ENCODE measurements at places on chromosomes 12 and 14.

- DNase-seq = no peak
Measured at GRCh38 chr12:39352471-39353017, 90.4 kb downstream of the KIF21A start.

- DNase-seq = no peak
Measured at GRCh38 chr14:68502230-68502629, 290.6 kb downstream of the ZFP36L1 start.

DNA sequence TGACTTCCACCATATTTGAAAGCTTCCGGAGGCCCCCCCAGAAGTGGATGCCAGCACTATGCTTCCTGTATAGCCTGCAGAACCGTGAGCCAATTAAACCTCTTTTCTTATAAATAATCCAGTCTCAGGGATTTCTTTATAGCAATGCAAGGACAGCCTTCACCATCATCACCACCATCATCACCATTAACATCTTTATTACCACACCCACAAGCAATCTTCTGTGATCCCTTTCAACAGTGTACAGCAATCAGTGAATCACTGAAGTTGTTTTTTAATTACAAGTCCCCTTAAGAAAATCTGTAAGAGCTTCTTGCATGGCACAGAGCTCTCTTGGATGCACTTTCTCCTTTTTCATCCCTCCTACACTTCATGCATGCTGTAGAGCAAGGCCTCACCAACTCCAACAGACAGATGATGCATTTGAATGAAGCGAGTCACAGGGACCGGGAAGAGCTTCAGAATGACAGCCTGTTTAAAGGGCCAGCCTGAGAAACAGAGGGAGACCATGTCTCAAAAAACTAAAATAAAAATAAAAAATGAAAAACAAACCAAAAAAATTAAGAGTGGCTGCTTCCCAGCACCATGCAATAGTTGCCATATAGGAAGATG, 83.6 kb upstream of the VASH1 start:
- no peak for DNase-seq

DNA sequence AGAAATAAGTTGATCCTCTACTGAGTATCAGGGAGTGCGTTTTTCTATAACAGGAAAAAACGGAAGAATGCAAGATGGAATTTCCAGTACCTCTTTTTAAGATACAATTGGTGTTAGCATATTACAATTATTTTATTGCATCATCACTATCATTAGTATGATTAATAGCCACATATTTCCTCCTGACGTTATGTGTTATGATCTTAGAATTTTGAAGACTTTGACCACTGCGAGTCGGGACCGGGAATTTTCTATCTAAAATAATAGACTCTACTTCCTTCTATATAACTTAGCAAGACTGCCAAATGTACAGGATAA, 679 bp upstream of the SAV1 start:
- no peak for DNase-seq

DNA sequence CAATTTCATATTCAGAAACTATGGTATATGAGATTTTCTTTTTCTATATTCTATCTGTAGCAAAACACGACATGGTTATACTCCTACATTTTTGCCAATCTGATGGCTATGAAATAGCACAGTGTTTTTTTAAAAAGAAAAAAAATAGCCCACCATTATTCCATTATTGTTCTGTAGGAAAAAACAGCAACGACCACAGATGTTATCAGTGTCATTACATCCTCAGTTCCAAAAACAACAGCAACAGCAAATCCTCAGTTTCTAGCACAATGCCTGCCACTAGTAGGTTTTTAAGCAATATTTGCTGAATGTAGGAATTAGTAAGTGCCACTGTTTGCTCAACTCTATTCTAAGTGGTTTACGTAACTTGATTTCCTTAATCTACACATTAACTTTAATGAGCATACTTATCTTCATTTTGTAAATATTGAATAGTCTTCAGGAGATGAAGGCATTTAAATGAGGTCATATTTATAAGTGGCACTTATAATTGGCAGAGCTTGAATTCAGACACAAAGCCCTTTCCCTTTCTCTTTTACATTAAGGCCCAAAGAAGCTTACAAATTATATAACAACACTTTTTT, 8.3 kb downstream of the RNASE6 start:
- DNase-seq = no peak

DNA sequence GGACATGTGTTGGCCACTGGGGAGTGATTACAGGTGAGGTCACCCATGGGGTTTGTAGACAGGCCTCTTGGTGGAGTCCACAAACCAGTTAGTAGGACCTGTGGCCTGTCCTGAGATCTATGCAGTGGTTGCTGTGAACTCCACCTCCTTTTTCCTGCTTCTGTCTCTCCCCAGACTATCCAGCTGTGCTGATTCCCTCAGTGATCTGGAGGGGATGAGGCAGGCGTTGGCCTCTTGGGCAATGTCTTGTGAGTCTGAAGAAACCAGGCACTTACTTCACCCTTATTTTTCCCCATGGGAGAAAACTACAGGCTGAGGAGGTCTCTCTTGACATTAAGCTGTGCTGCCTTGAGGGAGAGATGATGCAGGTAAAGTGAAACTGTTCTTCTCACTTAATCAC, 257.2 kb upstream of the PRICKLE1 start:
- DNase-seq = no peak

GRCh38 chr12:92045852-92046251, 99.8 kb downstream of the BTG1 start:
- DNase-seq = no peak

DNA sequence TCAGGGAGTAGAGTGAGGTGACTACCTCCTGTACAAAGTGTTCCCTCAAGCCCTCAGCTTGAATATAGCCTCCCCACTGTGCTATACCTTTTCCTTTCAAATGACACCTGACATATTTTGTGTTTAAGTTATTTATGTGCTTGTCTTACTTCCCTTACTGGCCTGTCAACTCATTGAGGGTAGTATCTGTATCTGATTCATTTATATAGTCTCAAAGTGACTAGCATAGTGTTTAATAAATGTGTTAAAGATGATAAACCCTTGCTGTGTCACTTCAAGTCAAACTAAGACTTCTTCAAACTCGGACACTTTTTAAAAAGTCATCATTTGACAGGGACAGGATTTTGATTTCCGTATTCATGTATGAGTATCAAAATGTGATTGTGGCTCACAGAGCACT, 52.1 kb downstream of the APAF1 start:
- DNase-seq = no peak

DNA sequence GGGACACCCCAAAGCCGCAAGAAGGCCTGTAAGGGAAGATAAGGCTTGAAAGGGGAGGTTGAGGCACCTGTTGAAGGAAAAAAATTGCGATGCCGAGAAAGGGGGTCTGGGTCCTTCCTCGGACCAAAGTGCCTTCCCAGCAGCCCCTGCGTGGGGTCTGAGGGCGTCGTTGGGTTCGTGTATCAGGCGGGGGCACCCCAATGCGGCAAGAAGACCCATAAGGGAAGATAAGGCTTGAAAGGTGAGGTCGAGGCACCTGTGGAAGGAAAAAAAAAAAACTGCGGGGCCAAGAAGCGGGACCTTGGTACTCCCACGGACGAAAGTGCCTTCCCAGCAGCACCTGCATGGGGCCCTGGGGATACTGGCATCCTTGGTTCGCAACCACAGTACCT, 277.5 kb downstream of the ALG10 start:
- no peak for DNase-seq

GRCh38 chr14:72611506-72611905, 282.4 kb downstream of the DPF3 start:
- no peak for DNase-seq

DNA sequence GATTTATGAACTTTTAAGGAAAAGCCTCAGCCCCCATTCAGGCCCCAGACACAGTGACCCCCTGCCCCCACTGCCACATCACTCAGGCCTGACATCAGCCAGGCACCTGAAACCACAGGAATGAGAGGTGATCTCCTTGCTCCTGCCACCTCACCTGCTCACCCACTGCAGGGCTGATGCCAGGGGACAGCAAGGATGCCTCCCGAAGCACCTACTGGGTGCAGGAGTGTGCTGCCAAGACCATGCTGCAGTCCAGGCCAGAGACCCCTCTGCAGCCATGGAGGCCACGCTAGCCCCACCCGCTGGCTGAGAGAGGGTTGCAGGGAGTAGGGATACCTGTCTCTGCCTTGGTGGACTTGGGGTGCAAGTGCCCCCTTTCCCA, 18.6 kb upstream of the KRT7 start:
- DNase-seq = no peak

DNA sequence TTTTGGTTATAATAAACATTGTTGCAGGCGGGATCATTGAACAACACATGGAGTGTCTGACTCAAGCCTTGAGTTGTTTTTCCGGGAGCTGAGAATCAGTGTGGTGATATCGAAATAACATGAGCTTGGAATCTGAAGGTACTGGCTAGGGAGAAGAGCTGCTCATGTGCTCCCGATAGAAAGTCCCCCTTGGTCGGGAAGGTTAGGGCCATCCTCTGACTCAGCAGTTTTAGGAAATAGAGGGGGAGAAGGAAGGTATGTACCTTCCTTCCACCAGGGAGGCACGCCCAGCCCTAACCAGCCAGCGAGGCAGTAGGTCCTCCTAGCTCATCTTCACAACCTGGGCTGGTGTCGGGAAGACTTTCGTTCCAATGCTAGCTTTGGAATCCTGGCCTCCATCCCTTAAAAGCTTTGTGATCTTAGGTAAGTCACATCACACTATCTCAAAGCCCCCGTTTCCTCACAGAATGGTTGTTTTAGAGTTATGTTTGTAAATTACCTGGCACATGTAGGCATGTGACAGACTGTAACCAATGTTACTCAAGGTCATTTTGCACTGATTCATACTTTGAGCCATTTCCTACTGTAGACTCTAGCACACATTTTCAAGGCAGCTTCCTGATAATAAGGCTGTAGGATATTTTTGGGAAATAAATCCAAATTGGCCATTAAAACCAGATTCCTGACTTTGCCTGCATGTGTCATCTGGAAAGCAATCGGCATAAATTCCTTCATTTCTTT, 1.9 kb upstream of the RAB35 start:
- no peak for DNase-seq

DNA sequence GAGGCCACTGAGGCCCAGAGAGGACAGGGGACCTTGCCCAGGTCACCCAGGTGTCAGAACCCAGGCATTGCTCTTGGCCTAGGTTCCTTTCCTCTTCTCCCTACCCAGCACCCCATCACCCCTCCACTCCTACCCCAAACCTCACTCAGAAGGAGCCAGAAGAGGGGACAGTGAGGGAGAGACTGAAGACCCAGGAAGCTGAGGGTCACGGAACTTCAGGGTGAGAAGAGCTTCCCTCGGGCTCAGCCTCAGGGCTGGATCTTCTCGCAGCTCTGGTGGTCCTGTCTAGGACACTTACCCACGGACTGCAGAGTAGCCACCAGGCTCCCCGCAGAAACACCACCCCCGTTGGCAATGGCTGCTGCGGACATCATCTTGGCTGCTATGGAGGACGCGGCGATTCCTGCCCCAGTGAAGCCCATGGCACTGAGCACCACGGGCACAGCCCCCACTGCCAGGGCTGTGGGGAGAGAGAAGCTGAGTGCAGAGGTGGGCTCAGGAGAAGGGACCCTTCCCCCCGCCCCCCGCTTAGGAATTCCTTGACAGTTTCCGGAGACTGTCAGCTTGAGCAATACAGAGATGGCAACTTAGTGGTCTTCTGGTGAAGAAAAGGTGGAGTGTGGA, 1.1 kb downstream of the IFI27L2 start:
- no peak for DNase-seq

DNA sequence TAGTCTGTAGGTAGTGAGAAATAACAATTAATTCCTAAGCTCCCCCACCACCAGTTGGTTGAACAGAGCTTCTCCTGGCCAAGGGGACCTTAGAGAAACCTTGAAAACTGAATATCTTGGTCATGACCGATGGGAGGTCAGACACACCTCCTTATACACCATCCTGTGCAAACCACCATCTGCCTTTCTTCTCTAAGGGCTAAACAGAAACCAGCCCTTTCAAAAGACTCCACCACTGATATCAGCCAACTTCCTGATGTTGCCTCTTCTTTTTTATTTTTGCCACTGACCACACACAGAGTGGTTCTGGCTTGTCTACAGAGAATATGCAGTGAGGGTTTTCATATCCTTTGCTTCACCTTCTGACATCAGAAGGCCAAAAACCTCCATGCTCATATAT, 977.7 kb upstream of the SEL1L start:
- no peak for DNase-seq

GRCh38 chr14:96895658-96896271, 98.6 kb downstream of the VRK1 start:
- no peak for DNase-seq

- DNase-seq = no peak
Measured at GRCh38 chr12:120703311-120703942, 6.8 kb upstream of the UNC119B start.

- no peak for DNase-seq
Measured at GRCh38 chr14:39568809-39569538, 136.7 kb upstream of the FBXO33 start.

DNA sequence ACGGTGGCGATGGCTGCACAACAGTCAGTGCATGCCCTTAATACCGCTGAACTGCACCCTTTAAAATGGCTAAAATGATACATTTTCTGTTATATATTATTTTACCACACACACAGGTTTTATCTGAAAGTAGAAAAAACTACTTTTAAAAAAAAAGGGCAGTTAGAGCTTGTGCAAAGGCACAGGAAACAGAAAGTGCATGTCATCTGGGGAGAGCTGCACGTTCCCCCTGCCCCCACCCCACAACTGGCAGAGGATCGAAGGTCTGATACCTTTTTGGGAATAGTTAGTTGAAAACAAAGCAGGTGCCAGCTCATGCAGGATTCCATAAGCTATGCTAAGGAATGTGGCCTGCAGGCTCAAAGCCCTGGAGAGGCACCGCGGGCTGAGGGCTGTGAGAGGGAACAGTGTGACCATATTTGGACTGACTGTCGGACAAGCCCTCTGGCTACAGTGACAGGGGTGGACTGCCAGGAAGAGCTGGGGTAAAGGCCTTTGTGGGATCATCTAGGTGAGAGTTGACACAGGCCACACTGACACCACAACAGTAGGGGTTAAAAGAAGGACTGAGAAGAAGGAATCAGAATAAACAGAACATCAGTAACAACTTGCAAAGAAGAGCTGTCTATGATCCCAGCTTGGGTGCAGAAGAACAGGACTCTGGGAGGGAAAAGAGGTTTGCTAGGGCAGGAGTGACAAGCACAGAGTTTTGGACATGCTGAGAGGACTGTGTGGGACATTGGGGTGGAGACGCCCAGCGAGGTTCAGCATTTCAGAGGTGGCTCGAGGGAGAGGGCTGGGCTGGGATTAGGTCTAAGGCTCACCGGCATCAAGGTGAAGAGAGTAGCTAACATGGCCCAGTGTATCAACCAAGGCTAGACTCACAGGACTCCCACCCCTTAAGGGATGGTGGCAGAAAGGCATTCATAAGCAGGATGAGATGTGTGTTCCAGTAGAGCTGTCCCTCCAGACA, 54.6 kb downstream of the ACTN1 start:
- no peak for DNase-seq

DNA sequence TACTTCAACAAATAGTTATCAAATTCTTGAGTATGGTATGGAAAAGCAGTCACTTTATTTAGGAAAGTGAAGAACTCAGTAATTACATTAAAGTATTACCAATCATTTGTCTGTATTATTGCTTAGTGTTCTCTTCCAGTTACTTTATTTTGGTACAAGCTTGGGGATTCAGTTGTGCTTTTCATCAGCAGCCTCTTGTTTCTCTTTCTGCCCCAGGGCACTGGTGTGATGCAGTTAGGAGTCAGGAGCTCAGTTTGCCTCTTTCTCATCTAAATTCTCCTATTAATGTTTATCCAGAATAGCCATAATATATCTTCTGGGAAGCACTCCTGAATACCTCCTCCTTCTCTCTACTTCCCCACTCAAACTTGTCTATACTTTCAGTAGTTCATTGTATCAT, 25.7 kb downstream of the PMCH start:
- no peak for DNase-seq
